ENCODE measurements at places on chromosomes 12 and 14.

- no peak for DNase-seq
These were observed 2.3 kb upstream of the MAP3K9 start for GRCh38 chr14:70811578-70811977.

DNA sequence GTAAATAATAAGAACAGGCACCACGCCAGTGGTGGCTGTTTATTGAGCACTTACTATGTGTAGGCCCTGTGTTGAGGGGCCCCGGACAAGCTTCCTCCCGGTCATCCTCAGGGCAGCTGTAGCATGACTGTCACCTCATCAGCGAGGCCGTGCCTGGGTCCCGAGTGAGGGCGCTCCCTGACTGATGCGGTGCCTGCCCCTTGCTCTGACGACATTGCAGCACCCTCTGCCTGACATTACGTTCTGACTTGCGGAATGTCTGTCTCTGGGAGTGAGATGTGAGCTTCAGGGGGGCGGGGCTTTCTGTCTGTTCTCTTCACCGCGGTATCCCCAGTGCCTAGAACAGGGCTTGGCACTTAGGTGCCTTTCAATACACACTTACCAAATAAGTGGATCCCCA is 167.6 kb downstream of the RBM19 start:
- DNase-seq: no peak

DNA sequence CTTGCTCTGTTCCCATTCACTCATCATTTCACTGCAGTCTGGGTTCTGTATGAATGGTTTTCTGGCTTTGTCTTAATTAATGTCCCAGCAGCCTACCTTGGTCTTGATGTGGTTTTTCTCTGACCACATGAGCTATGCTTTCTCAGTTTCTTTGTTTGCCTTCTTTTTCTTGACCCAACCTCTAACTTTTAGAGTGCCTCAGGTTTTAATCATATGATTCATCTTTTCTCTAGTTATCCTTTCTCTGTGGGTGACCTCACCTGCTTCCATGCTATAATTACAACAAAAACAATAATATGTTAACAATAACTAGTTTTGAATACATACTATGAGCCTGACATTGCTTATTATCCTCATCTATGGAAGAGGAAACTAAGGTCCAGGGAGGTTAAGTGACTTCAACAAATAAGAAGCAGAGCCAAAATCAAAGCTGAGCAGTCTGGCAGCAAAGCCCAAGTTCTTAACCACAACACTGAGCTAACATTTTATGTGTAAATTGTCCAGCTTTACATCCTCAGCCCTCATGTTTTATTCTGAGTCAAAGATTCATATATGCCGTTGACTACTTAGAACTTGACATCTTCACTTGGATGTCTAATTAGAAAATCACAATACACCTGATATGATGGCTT is 4.7 kb upstream of the EPYC start:
- no peak for DNase-seq

GRCh38 chr12:52358575-52359350 is 8.5 kb downstream of the KRT85 start:
- no peak for DNase-seq
